GM12878 (cell line): ENCODE measurements at places on chromosomes 7 and 10. TPM values are rescaled to one million over a fixed set of nuclear protein-coding genes. Genes with fewer than 3 reads are reported as not detected.

- DNase-seq: no peak
Measured at GRCh38 chr10:65273115-65273514, 1652.7 kb upstream of the LRRTM3 start.

The CAMK2B gene
- total RNA-seq: 0.23 and 0.24 TPM in 2 replicates

The ZSWIM8 gene
- 45.4 and 47.9 TPM in 2 replicates for total RNA-seq

The SPDYE11 gene
- total RNA-seq: not detected in 2 replicates

The OR2A7 gene
- 1.5 and 2.3 TPM in 2 replicates for total RNA-seq

GRCh38 chr7:138666385-138666784 lies 34.8 kb downstream of the SVOPL start:
- no peak for DNase-seq

DNA sequence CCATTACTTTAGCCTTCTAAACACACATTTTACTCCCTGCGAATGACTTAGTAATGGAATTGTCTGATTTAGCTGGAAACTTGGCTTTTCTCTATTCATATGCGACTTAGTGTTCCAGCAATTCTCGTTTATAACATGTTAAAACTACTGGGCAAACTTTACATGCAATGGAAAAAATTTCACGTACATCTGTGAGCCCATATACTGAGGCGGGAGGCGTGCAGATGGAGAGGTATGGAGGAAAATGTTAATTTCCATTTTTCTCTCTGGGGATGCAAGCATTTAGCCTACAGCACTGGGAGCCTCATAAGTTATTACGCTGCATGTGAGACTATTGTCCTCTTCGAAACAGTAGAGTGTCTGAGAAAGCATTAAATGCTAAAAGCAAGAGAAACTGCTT lies 591.5 kb upstream of the ANKRD30A start:
- no peak for DNase-seq

- no peak for DNase-seq
Measured at GRCh38 chr10:62597226-62597625, 207.3 kb upstream of the ADO start.

DNA sequence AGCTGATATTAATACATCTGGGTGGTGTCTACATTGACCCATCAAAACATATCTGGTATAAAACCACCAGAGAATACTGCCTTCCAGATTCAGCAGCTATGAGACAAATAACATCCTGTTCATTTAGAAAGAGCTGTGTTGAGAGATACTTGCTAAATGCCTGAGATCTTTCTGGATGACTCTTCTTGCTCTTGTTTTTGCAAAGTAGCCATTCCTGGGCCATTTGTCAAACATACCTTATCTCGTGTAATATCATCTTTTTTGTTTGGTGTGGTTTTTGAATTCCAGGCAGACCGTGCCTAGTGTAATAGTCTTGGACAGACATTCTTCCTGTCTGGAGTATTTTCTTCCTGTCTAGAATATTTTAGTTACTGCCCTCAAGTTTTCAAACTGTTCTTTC lies 74.7 kb upstream of the PRR15 start:
- DNase-seq: no peak

DNA sequence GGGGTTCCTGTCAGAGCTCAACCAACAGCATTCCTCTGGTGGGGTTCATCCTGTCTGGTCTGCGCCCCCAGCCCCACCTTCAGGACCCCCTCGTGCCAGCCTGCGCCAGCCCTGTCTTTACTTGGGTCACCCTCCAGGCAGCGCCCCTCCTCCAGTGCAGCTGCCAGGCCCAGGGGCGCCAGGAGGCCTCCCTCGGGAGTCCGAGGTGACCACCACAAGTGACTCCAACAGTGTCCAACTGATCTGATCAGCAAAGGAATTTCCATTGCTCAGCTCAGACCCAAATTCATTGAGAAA lies 10.6 kb downstream of the WDR86 start:
- DNase-seq: no peak

The GDF2 gene
- total RNA-seq: not detected in 2 replicates

DNA sequence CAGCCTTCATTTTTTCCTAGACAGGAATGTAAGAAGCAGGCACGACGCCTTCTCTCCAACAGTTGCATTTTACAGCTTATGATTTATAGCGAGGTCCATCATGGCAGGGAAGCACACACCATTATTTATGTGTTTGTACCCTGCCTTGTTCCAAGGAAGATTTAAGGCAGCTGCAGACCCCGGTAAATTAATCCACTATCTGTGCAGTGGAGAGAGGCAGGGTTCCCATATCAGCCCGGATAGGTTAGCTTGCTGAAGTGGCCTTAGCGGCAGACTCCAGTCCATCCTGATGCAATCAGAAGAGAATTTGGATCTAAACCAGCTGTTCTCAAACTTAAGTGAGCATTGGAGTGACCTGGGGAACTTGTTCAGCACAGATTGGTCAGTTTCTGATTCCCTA lies 359.4 kb downstream of the GALNT17 start:
- DNase-seq: no peak

GRCh38 chr10:99365736-99366135 lies 36.6 kb downstream of the CNNM1 start:
- DNase-seq: no peak

DNA sequence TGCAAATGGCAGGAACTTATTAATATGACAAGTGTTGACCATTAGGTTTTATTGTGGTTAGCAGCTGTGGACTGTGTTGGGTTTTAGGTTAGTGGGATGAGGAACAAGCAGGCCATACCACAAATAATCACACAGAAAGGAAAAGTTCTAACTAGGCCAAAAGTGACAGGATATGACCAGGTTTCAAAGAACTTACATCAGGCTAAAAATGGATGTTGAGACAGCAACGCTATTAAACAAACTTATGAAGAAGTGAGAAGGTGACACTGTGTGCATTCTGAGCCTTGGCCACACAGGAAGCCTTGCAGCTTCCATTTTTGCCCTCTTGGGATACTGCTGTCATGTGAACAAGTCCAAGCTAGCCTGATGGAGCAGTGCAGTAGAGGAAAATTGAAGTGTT lies 568.8 kb downstream of the HTR7 start:
- peak; percentile 33 for DNase-seq

The VIPR2 gene
- total RNA-seq: not detected in 2 replicates

- DNase-seq: no peak
Measured at GRCh38 chr7:158032561-158033115, 555.0 kb downstream of the PTPRN2 start.

DNA sequence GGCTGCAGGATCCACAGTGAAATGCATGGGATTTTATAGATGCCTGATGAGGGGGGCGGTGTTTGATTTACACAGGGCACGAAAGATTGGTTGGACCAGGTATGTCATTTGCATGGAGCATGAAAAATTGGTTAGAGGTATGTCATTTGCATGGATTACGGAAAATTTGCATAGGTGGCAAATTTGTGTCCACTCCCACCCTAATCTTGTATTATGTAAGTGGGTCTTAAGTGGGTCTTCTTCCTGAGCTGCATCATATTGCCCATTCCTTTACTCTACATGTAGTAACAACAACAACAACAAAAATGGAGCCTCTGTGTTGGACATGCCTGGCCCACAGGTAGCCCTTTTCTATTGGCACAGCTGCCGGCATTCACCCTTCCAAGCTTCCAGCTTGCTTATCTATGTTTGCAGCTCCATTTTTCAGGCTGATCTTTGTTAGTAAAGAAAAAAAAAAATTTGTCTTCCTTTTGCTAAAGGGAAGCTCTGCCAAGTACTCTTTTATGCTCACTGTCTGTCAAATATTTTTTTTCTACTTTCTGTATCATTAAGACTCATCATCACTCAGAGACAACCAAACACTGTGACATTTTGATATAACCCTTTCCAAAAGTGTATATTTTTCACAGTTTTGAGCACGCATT lies 10.3 kb upstream of the ZNF273 start:
- no peak for DNase-seq

GRCh38 chr10:63421591-63421990 lies 44.2 kb downstream of the JMJD1C start:
- peak; percentile 66 for DNase-seq

DNA sequence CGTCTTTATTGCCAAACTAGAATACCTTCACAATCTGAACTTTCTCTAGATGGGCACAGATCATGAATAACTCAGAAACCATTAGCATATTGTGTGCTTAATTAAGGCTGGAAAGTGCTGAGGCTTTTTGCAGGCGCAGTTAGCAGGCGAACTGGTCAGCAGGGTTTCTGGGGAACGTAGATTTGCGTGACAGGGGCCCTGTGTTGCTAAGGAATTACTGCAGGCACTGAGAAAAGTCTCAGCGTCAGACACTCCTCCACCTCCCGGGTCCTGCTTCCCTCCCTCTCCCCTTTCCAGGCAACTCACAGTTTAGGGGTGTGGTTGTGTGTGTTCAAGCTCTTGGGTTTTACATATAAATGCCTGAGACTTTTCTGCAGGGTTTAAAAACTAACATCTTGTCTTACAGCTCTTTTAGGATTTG lies 2.2 kb downstream of the MAP3K8 start:
- DNase-seq: no peak

- no peak for DNase-seq
Measured at GRCh38 chr7:2872296-2872874, 28.3 kb upstream of the GNA12 start.

DNA sequence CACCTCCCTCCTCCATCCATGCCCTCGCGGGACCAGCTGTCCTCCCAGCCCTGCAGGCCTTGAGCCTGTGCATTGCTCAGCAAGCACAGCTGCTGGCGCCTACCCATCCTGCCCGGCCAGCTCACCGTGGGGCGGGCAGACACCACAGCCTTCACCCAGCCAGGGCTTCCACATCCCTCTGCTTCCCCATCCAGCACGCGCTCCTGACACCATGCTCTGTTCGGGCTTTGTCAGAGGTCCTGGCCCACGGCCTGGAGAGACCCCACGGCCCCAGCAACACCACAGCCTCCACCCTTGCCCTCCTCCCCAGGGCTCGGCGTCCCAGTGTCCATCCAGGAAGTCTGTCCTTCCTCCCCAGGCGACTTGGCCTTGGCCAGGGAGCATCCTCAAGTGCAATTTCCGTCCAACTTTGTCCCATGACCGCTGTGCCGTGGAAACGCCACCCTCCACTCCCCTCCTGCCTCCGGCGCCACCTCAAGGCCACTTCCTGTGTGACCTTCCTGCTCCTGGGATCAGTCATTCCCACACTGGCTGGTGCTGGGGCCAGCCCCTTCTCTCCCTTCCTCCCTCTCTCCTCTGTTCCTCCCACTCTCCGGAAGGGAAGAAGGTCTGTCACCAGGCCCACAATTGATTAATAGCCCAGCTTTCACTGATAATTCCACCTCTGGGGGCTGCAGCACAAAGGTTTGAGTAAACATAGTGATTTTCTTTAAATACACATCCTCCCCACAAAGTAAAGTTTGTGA lies 71.5 kb upstream of the SMNDC1 start:
- no peak for DNase-seq

DNA sequence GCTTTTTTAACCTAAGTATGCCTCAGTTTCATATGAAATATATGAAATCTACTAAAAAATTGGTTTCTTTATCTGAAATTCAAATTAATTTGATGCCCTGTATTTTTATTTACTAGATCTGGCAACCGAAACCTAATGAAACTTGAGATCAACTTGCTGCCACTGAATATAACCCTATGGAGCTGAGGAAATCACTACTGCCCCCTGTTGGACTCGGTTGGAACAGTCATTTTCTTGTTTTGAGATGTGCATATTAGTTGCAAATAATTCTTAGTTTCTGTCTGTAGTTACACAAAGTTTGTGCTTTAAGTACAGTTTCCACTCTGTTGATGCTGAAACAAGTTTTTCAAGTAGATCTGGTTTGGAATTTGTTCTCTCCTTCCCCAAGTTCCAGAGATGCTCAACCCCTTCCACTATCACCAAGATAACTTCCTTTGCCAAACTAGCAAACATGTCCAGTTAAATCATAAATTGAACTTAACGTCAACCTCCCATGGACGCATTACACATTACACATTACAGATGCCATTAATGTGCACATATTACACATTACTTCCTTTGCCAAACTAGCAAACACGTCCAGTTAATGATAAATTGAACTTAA lies 22.2 kb upstream of the EXOC4 start:
- no peak for DNase-seq

The STOX1 gene
- total RNA-seq: 0.58 and 0.67 TPM in 2 replicates

The NUTM2A gene
- 0.38 TPM in 1 of 2 replicates, not detected in the other for total RNA-seq

The SPDYE18 gene
- 0.74 TPM in 1 of 2 replicates, not detected in the other for total RNA-seq
